Stimulated activated CD8-positive, alpha-beta memory T cell treated with anti-CD3 and anti-CD28 coated beads, Interleukin-7, amount 100 ng/mL, for 1 hour (primary cell): ENCODE measurements at places on chromosomes 7 and 10.

- no peak for DNase-seq
Measured at GRCh38 chr10:88057720-88058119, 194.3 kb downstream of the PTEN start.

DNA sequence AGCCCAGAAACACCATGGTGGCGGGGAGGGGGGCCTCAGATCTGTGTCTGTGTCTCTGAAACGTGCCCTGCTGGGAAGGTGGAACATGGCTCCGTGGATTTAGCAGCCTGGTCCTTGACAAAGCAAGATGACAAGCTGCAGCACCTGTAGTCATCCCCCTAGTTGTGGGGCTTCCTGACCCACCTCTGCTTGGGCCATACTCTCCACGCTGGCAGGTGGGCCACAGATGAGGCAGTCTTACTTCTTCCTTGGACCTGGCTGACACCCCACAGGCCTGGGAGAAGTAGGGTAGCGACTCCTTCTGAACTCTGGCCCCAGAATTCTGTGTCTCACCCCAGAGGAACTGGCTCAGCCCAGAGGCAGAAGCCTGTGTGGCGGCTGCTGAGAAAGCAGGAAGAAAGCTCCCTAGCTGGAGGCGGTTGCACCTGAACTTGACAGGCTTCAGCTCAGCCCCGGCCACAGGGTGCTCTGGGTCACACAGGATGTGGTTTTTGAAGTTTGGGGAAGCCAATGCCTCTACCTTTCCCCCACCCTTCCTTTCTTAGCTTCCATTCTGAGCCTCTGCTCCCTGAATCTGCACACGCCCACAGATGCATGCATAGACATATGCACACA, 113.9 kb downstream of the ABLIM1 start:
- DNase-seq: peak; percentile 37

DNA sequence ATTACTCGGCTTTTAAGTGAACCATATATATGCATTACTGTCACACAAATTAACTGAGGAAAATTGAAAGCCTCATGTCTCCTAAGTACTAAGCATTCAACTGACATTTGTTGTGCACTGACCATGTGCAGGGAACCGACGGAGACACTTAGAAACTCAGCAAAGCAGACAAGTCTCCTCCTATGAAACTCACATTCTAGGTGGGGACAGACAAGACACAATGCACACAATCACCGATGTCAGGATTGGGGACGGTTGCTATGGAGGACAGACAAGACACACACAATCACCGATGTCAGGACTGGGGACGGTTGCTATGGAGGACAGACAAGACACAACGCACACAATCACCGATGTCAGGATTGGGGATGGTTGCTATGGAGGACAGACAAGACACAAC, 134.0 kb downstream of the PTPRN2 start:
- no peak for DNase-seq

GRCh38 chr10:78492424-78492823, 458.8 kb downstream of the RPS24 start:
- DNase-seq: no peak

DNA sequence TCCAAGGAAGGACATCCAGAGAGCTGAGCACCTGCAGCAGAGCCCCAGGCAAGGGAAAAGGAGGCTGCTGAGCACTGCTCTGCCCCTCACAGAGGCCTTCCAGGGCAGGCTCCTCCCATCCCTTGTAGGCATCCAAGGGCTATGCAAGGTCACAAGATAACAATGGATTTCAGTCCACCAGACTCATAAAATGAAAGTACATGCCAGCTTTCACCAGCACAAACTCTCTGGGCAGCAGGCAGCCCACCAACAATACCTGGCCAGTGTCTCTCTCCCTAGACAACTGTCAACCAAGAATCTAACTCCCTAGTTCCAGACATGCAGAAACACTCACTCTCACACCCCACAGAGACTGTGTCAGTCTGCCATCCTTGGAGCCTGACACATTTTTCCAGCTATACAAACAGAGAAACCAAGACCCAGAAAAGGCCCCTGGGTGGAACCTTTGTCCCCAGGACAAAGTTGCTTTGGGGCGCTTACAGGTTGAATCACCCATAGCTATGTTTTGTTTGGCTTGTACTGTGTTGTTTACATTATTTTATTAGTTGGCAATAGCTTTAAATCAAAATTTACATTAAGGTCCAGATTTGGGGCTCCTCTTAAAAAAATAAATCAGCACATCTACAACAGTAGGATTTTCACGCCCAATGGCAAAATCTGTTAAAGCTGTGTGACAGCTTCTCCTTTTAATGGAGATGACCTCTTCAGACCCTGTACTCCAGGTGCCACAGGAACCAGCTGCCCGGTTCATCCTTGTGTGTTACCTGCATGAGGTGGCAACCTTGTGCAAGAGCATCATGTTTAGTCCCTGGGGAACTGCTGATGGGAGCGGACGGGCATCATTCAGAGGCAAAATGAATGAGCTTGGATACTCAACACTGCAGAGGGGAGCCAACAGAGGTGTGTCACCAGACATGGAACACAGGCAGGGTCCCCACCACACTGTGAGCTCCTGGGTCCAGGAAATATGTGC, 5.2 kb downstream of the GRID1 start:
- no peak for DNase-seq

GRCh38 chr7:102193806-102194205, 92.9 kb upstream of the SH2B2 start:
- DNase-seq: no peak

DNA sequence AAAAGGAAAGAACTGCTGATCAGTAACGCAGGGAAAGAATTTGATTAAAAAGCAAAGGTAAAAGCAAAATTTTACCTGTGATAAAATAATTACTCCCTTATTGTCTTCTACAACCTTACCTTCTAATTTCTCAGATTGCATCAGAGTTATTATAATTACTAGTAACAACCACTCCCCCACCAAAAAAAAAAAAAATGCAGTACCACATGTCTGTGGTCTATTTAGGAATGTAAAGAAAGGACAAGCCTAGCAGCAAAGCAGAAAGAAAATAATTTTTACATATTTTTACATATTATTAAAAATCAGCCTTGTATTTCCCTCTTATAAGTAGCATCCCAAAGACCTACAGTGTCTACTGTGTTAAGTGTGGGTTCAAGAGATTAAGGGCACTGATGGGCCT, 430.4 kb downstream of the TFEC start:
- no peak for DNase-seq

DNA sequence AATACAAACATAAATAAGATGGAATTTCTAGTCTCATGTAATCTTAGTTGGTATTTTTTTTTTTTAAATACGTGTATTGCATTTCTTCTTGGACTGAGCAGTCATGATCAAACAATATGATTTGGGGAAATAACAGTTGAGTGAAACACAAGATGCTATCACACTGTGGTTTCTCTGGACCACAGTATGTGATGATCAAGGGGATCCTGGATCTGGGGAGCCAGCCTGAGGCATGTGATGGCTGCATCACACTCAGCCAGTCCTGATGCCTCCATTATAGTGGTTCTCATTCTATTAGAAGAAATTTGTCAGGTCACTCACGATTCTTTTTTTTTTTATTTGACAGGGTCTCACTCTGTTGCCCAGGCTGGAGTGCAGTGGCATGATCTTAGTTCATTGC, 495.9 kb upstream of the POT1 start:
- DNase-seq: no peak

- no peak for DNase-seq
Measured at GRCh38 chr7:44391171-44391570, 65.8 kb upstream of the CAMK2B start.

GRCh38 chr10:97762056-97762455, 9.7 kb downstream of the SFRP5 start:
- no peak for DNase-seq

DNA sequence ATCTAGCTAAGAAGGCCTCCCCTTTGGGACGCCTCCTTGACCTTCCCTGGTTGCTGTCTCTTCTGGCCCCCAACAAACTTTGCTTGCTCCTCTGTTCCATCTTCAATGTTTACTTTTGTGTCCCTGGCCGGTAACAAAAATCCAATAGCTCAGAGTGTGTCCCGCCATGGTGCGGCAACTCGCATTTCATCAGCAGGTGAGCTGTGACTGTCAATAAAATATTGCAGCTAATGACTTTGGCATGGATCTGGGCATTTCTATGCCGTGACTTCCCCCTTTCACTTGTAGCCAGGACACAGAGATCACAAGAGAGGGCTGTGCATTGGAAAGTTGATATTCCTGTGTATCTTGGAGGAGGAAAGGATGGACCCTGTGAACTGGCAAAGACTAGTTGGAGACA, 317.6 kb downstream of the RPS24 start:
- DNase-seq: no peak

DNA sequence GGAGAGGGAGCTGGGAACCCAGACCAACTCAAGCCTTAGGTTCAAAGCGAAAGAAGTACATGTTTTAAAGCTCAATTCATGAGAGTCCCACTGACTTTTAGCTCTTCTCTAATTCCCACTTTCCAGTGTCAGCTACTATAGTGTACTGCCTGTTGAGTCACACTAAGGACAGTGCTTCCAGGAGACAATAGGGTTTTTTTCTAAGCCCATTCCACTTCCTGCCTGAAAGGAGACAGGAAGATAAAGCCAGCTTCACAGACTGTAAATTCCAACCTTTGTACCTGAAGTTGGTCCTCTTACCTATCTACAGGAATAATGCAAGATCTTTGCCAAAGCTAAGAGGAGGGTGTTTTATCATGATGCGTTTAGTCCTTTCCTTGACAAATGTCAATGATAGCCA, 4.4 kb downstream of the MSRB2 start:
- no peak for DNase-seq
